Colonic mucosa (tissue), 4 donors: ENCODE measurements at places on chromosomes 3 and 15. TPM values are rescaled to one million over a fixed set of nuclear protein-coding genes. Genes with fewer than 3 reads are reported as not detected.

The SLC28A2 gene
- 54.9 TPM for total RNA-seq

The FAM174B gene
- 25.7 TPM for total RNA-seq

The PLS1 gene
- total RNA-seq, result 252 TPM

The ZIC1 gene
- total RNA-seq, result 0.19 TPM

The SLC9A9 gene
- total RNA-seq, result 6.5 TPM

The CHRNA3 gene
- total RNA-seq, result 2.0 TPM

The CFAP100 gene
- not detected for total RNA-seq

The SLC12A1 gene
- total RNA-seq, result not detected
